ENCODE measurements at places on chromosomes 12 and 14. TPM values are rescaled to one million over a fixed set of nuclear protein-coding genes. Genes with fewer than 3 reads are reported as not detected.

The KCNMB4 gene
- under 0.01 TPM for total RNA-seq

The SIRT4 gene
- total RNA-seq: 0.35 TPM

The CYP27B1 gene
- total RNA-seq: 1.4 TPM

The GLT8D2 gene
- total RNA-seq: 26.4 TPM

The KRT72 gene
- total RNA-seq: not detected

The ADCY4 gene
- total RNA-seq: not detected

The KRT8 gene
- 551 TPM for total RNA-seq

The STXBP6 gene
- total RNA-seq: 18.6 TPM

The RERGL gene
- total RNA-seq: not detected

The ARHGAP9 gene
- 0.18 TPM for total RNA-seq

The PTPRO gene
- total RNA-seq: 0.35 TPM

The KRT74 gene
- total RNA-seq: not detected

The PTPRB gene
- total RNA-seq: not detected

The KLRC4 gene
- total RNA-seq: not detected

The OTOGL gene
- not detected for total RNA-seq

The MSI1 gene
- not detected for total RNA-seq

The SETD1B gene
- total RNA-seq: 2.0 TPM

The KRT85 gene
- not detected for total RNA-seq

The HEATR5A gene
- total RNA-seq: 24.8 TPM

The PRH2 gene
- not detected for total RNA-seq

The NAA30 gene
- 12.6 TPM for total RNA-seq

The GUCY2C gene
- not detected for total RNA-seq

The GZMB gene
- total RNA-seq: not detected

The CREBL2 gene
- 26.6 TPM for total RNA-seq

The BORCS5 gene
- 17.6 TPM for total RNA-seq

The MYH6 gene
- total RNA-seq: not detected

The RASSF8 gene
- total RNA-seq: 11.8 TPM

The AQP2 gene
- total RNA-seq: not detected

The SERPINA5 gene
- total RNA-seq: not detected

Data from myometrial cell (primary cell).